Urinary bladder (tissue), 4 donors: ENCODE measurements at places on chromosomes 16 and 17.
A peak's percentile ranks its signal among the peaks of the same experiment; 100 is the strongest.

DNA sequence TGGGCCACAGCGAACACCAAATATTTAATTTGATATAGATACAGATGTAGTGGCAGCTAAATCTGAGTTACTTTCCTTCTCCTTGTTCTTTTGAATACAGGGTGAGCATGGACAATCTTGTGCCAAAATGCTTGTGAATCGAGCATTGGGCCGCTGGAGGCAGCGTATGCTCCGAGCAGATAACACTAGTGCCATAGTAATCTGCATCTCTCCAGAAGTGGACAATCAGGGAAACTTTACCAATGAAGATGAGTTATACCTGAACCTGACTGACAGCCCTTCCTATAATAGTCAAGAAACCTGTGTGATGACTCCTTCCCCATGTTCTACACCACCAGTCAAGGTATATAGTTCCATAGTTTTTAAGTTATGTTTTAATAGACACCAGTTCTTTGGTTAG, 21.2 kb upstream of the BCAS3 start:
- DNase-seq: no peak

DNA sequence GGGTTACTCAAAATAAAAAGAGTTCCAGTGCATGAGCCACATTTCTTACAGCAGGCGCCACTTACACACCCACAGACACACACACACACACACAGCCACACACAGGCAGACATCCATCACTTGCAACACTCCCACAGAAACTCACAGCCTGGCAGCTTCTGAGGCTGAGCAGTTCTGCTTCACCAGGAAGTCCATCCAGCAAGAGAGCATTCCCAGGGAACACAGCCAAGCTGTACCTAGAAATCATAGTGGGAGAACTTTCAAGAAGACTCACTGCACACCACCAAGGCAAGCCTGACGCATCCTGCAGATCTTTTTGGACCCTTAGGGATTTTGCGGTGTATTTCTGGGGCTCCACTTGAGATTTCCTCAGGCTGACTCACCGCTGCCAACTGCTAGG, 140.9 kb upstream of the WSB1 start:
- DNase-seq: no peak

DNA sequence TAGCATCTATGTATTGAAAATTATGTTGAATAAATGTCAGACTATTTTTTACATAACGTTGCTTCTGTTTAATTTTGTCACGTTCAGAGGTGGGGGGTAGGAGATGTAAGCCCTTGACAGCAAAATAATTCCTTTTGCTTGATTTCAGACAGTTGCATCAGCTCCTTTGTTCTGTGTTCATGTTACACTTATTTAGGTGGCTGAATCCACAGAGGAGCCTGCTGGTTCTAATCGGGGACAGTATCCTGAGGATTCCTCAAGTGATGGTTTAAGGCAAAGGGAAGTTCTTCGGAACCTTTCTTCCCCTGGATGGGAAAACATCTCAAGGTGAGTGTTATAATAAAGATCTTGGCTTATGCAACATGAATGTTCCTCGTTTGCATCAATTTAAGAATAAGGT, 4.5 kb downstream of the HERPUD1 start:
- DNase-seq: no peak

DNA sequence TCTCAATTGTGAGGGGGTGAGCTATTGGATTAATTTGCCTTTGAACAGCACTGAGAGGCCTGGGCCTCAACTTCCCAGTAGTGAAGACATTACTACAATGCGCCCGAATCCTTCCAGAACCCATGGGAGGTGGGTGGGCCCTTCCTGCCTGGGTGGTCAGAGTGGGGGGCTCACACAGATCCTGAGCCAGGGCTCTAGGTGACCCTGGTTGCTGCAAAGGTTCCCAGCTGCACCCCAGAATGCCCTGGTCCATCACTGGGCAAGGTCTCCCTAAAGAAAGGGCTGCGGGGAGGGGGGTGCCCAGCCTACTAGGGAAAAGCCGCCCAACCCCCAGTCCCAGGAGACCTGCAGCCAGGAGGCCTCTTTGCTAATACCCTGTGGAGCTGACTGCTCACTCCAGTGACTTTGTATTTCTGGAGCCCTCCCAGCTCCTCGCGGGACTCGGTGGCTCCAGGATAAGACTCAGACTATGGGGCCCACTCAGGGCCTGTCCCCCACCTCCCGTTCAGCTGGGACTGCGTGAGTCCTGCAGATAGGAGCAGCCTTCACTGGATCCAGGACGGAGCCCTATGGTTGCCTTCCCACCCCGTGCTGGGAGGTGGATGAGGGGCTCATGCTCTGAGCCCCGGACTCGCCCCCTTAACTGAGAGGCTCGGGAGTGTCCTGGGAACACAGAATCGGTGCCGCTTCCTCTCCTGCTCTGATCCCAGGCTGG, 40.2 kb downstream of the SLC7A5 start:
- no peak for DNase-seq

GRCh38 chr16:55540221-55540620, 26.3 kb upstream of the CAPNS2 start:
- no peak for DNase-seq

GRCh38 chr17:79590523-79590860, 20.4 kb downstream of the RBFOX3 start:
- DNase-seq: no peak

DNA sequence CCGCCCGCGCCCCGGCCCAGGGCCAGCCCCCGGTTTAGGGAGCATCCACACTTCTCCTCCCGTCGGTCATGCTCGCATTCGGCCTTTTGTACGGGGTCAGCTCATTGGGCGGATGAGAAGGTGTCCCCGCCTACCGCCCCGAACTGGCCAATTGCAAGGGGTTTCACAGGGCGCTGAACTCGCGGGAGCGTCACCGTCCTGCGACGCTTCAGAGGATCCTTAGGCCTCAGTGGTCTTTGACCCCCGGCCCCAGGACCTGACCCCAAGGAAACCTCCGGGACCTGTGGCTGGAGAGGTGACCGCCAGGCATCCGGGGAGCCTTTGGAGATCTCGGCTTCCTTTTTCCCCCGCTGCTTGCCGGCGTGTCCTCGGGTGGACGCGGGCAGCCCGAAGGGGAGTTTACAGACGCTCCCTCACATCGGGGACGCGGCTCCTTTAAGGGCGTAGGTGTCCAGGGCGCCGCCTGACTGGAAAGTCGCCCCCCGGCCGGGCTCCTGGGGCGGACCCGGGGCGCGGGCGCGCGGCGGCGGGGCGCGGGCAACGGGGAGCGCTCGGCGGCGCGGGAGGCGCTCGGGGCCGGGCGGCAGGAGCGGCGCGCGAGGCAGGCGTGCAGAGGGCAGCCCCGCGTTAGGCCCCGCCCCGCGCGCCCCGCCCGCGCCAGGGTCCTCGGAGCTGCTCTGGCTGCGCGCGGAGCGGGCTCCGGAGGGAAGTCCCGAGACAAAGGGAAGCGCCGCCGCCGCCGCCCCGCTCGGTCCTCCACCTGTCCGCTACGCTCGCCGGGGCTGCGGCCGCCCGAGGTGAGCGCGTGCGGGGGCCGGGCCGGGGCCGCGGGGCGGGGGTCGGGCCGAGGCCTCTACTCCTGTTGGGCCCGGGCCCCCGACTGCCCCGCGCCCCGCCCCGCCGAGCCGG, at the start of gene UBE2I:
TSS of gene UBE2I (plus strand) at position 660 of the 909 bp plus-strand sequence. CDS start 4,395 bp downstream, outside the sequence.
- DNase-seq: peak; percentile 97

DNA sequence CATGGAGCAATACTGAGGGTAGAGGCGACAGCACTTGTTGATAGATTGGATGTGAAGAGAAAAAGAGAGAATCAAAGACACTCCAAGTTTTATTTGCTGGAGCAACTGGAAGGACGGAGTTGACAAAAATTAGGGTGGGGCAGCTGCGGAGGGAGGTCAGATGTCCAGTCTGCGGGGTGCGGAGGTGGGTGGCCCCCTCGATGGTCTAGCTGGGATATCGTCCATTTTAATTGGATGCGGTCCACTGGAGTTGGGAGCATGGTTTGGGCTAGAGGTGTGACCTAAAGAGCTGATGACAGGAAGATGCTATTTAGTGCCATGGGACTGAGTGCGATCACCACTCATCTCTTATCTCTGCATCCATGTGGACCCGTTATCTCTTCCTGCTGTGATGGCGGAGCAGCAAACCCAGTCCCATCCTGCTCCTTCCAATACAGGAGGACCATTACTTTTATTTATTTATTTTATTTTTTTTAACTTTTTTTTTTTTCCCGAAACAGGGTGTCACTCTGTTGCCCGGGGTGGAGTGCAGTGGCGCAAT, 48.3 kb upstream of the CBX4 start:
- no peak for DNase-seq

- no peak for DNase-seq
Observed at GRCh38 chr17:27430882-27431491, 25.3 kb upstream of the KSR1 start.

DNA sequence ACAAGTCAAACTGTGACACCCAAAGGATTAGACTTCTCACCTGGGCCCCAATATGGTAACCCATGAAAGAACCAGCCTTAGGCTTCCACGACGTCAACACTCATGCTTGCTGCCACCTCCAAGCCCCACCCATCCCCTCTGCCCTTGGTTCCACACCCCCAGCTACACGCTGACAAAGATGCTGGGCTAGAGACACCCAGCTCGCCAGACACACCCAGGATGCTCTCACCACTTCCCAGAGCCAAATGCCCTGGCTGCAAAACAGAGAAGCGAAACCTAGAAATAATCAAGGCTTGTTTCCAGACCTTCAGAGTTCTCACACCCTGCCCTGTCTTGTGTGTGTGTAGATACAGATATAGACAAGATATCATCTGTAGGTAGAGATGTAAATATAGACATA, 26.0 kb upstream of the ADCY9 start:
- no peak for DNase-seq

DNA sequence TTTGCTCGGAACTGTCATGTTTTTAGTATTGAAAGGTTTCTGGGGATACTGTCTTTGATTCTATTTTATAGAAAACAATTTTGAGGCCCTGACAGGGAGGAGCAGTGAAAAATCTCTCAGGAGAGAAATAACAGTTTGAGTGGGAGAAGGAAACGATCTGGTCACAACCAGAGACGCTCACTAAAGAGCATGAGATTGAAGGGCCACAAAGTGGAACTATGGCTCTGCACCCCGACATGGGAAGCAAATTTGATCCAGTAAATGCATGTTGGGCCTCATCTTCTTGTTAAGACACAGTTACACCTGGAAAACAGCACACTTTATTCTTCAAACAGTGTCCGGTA, 492 bp downstream of the ERAL1 start:
- no peak for DNase-seq

- no peak for DNase-seq
Observed at GRCh38 chr16:80202831-80203413, 337.9 kb upstream of the DYNLRB2 start.

GRCh38 chr16:27468941-27469531, 67.1 kb downstream of the IL21R start:
- DNase-seq: no peak

- DNase-seq: no peak
Observed at GRCh38 chr16:12942861-12943260, 41.5 kb downstream of the SHISA9 start.

GRCh38 chr16:87821376-87822107, 47.8 kb downstream of the SLC7A5 start:
- DNase-seq: no peak

- no peak for DNase-seq
Observed at GRCh38 chr17:73067075-73067474, 25.4 kb downstream of the SLC39A11 start.

- no peak for DNase-seq
Observed at GRCh38 chr17:410543-411401, 58.2 kb upstream of the RPH3AL start.

- no peak for DNase-seq
Observed at GRCh38 chr17:36931096-36931696, 6.1 kb upstream of the LHX1 start.

- no peak for DNase-seq
Observed at GRCh38 chr16:57982385-57982784, 11.5 kb upstream of the CNGB1 start.

GRCh38 chr16:50153596-50154419, 702 bp downstream of the TENT4B start:
- DNase-seq: no peak

DNA sequence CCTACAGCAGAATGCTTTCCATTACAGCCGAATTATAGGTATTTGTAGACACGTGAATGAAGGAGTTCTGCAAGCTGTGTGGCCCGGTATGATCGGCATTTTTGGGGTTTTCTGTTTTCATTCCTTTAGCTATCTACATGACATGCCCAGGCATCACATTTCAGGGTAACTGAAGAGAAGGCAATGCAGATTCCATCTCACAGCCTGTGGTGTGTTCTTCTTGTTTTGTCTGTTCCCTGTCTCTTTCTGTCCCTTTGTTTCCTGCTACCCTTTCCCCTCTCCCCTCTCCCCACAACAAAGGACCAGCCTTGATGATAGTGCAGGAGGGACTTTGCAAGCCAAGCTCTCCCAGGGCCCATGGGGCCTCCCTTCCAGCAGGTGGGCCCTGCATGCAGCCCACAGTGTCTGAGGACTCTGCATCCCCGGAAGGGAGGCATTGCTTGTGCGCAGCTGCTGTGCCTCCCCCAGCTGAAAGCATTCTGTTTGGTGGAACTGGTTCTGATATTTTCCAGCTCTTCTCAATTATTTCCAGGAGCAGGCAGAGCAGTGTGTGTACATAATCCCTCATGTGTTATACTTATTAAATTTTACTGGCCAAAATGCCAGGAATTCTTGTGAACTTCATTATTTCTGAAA, 207.4 kb downstream of the RPTOR start:
- DNase-seq: no peak

DNA sequence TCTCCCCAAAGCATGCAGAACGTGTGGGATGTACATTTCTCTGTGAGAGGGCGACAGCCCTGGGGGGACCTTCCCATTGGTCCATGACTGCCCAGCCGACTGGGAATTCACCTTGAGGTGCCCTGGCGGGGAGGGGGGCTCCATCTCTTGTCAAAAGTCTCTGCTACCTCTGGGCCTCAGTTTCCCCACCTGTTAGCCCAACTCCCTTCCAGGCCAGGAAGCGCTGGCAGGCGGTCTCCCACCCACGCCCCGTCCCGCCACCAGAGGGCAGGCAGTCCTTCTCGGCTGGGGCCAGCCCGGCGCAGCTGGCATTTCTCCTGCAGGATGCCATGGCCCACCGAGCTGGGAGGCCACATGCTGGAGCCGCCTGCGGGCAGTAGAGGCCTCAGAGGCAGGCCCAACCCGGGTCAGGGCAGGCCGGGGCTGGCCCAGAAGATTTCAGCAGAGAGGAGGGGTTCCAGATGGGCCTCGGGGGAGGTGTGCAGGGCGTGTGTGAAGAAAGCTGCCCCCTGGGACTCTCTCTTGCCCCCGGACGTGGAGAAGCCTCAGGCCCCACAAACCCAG, 16.6 kb downstream of the CD7 start:
- DNase-seq: no peak

DNA sequence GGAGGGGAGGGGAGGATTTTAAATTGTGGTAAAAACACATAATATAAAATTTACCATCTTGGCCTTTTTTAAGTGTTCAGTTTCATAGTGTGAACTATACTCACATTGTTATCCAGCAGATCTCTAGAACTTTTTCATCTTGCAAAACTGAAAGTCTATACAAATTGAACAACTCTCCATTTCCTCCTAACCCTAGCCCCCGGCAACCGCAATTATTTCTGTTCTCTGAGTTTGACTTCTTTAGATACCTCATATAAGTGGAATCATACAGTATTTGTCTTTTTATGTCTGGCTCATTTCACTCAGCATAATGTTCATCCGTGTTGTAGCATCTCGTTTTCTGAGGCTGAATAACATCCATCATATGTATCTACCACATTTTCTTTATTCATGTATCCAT, 30.0 kb upstream of the MRTFB start:
- no peak for DNase-seq
